ENCODE measurements at places on chromosomes 3 and 15.

DNA sequence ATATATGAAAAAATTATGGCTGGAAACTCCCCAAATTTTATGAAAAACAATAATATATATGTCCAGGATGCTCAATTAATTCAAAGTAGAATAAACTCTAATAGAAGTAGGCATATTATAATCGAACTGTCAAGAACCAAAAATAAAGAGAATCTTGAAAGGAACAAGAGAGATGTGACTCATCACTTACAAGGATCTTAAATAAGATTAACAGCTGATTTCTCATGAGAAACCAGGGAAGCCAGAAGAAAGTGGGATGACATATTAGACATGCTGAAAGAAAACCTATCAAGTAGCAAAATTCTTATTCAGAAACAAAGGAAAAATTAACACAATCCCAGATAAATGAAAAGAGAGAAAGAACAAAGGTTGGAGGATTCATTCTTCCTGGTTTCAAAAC, 66.8 kb downstream of the FAIM start:
- DNase-seq, result no peak

GRCh38 chr3:88219138-88219792, 69.5 kb downstream of the C3orf38 start:
- no peak for DNase-seq

DNA sequence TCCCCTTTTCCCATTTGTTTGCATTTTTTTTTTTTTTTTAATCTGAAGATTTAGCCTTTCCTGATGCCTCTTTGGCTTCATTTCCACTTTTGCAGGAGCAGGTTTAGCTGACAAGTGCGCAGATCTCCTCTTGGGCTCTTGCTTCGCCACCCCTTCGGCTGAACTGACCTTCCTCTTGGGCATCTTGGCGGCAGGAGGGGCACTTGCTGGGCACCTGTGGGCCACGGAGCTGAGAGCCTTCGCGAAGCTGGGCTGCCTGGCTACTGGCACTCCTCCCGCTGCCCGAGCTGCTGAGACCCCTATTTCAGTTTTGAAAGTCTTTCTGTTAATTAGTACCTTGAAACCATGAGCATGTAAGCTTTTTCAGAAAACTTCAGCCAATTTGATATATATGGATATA, 8.8 kb downstream of the ARL13B start:
- DNase-seq, result no peak

DNA sequence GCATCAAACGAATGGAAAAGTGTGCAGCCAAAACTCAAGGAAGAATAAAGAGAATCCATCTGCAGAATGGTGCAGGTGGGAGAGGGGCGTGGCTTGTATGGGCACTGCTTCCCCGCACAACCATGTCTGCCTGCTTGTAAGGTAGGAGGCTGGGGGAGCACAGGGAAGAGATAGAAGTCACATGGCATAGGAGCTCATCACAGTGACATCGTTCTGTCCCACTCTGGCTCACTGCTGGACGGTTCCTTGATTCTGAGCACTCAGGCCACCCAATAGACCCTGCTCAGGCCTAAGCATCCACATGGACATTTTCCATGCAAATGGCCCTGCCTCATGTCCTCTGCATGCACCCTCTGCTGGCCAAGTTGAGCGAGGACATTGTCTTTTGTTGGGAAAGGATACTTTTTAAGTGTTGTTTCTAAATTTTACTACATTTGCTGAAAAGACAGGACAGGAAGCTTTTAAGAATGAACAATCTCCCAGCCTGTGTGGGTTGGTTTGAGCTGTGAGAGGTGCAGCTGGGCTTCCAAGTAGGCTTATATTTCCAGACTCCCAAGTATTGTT, 3.1 kb downstream of the MYLK start:
- DNase-seq, result no peak

DNA sequence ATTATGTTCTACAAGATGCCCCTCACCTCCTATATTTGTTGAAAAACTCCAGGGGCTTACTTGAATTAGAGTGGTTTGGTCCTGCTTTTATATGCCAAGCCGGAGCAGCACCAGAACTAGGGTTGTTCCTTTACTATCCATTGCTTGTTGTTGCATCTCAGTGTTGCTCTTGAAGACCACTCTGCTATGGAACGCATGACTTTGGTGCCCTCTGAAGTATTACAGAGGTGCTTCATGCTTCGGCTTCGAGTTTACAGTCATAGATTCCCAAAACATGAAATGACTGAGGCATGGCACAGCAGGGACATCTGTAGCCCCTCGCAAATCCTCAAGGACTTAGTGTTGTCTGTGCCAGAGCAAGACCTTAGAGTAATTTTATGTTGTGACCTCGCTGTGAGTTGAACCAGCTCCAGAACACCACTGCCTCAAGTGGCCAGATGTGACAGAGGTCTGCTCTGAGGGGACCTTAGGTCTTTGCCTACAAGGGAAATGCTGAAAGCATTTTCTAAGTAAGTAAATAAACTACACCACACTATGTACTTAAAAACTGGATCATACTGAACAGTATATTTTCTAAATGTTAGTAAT, 67.2 kb upstream of the SIAH2 start:
- no peak for DNase-seq

DNA sequence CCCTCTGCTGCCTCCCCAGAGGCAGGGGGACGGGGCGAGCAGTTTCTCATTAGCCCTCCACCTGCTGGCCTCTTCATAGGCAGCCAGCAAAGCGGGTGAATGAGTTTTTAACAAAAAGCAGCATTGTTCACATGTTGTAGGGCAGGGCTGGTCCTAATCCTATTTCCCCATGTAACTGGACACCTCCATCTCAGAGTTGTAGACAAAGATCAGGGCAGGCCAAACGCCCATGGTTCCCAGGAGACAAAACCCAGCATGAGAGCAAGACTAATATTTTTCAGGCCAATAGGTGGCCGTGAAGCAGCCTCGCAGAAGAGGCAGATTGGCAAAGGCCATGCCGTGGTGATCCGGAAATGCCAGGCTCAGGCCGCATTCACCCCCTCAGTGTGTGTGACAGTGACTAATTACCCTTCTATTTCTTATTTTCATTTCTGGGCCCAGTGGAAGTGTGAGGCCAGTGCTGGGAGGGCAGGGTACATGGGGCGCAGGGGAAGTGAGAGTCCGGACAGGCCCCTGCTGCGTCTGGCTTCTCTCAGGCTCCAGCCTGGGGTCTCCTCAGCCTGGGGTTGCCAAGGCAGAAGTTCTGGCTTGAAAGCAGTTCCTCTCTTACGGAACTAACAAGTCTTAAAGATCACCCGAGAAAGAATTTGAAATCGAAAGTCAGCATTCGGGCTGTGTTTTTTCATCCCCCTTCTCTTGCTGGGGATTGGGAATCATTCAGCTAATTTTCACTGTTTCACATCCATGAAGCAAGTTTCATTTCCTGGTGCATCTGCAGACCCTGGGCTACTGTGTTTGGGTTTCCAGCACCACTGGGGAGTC, 64.8 kb downstream of the BOC start:
- no peak for DNase-seq

DNA sequence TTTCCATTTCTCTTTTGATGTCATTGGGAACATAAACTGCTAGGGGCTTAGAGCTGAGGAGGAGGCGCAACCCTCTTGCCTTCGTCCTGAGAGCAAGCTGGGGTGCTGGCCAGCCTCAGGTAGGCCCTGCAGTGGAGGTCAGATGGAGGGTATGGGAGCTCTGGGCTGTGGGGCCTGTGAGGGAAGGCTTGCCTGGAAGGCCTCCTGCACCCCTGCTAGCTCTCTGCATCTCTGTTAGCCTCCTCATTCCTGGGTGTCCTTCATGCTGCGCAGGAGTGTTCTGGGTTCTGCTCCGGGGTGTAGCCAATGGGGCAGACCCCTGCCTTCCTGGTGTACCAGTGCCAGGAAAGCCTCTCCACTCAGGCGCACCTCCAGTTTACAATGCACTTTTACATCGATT, 11.8 kb downstream of the GP5 start:
- no peak for DNase-seq

DNA sequence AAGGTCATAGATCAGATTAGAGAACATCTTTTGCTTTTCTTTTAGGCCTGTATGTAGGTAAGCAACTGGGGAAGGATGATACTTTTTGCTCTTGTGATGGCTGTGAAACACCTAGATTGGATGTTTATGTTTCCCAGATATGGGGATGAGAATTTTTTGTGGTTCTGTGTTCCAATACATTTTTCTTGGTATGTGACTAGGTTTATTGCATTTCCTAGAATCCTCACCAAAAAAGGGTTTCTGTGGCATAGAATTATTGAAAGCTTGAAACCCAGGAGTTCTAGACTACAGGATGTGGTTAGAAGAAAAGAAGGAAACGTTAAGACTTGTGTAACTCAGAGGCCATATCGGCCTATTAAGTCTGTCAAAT, 25.8 kb downstream of the OXNAD1 start:
- no peak for DNase-seq

- DNase-seq, result no peak
Measured at GRCh38 chr15:66840615-66841390, 138.8 kb downstream of the SMAD6 start.

GRCh38 chr3:129557548-129557894, 14.5 kb downstream of the H1-8 start:
- no peak for DNase-seq

- no peak for DNase-seq
Measured at GRCh38 chr15:42165106-42165505, 8.7 kb upstream of the PLA2G4F start.

- DNase-seq, result no peak
Measured at GRCh38 chr3:47082519-47082918, 81.4 kb downstream of the SETD2 start.

DNA sequence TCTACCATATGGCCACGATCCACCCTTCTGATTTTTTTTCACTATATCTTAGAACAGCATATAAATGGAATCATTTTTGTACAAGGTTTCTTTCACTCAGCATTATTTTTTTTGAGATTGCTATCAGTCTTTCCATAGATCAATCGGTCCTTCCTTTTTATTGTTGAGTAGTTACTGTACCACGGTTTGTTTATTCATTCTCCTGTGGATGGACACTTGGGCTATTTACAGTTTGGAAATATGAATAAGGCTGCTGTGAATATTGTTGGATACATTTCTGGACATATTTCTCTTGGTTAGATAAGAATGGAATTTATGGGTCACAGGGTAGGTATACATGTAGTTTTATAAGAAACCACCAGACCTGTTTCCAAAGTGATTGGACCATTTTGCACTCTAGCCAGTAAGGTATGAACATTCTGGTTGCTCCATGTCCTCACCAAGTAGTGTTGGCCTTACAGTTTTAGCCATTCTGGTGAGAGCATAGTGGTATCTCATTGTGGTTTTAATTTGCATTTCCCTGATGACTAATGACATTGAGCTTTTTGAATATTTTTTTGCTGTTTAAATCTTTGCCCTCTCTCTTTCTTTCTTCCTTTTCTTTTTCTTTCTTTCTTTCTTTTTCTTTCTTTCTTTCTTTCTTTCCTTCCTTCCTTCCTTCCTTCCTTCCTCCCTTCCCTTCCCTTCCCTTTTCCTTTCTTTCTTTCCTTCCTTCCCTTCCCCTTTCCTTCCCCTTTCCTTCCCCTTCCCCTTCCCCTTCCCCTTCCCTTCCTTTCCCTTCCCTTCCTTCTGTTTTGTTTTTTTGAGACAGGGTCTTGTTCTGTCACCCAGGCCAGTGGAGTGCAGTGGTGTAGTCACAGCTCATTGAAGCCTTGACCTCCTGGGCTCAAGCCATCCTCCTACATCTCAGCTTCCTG, 49.2 kb downstream of the LRRK1 start:
- peak; percentile 94 for DNase-seq

GRCh38 chr3:187012609-187013051, 82.3 kb downstream of the ST6GAL1 start:
- peak; percentile 43 for DNase-seq

- DNase-seq, result no peak
Measured at GRCh38 chr3:151382671-151383070, 1.9 kb downstream of the P2RY12 start.

DNA sequence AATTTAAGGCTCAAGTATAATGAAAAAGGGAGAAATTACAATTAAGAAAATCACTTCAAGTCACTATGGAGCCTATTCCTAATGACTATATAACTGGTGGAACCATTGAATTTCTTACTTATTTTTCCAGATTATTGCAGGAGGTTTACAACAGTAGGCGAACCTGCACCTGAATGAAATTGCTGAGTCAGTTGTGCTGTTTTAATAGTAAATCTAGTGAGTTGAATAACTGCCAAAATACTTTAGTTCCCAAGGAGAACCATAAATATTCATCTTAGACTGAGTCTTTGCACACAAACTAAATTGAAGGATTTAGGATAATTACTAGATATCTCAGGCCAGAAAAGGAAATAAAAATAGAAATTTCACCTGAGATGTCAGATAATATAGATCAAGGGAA, 1052.8 kb downstream of the NAALADL2 start:
- no peak for DNase-seq

DNA sequence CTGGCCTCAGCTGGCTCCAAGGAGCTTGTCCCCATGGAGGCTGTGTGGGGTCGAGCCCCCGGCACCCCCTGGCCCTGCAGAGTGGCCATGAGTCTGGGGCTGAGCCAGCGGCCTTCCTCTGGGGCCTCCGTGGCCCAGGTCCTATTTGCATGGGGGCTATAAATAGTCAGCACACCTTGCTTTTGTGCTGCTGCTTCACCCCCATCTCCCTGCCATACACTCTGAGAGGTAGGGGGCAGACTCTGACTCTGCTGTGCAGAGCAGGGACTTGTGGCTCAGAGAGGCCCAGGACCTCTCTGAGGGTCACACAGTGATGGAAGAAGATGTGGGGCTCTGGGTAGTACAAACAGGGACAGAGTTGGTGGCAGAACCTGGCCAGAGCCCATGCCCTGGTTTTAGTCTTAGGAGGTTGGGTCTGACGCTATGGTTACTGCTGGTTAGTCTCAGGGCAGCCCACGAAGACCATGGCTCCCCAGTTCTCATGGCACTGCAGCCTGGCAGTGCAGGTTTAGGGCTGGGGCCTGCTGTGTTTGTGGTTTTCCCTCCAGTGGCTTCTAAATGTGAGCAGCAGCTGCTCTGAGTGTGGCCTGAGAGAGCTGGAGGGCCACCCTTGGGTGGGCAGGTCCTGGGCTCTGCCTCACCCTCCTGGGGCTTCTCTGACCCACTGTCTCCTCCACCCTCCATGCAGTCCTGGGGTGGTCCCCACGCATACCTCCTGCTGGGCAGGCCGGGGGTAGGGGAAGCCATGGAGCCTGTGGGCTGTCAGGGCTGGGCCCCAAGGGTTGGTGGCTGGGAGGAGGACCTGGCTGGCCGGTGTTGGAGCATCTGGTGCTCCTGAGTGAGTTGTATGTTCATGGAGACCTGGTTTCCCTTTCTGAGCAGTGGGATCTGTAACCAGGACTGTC, 13.6 kb downstream of the PRKCD start:
- no peak for DNase-seq

- DNase-seq, result no peak
Measured at GRCh38 chr3:42721690-42722089, 19.1 kb upstream of the HHATL start.

DNA sequence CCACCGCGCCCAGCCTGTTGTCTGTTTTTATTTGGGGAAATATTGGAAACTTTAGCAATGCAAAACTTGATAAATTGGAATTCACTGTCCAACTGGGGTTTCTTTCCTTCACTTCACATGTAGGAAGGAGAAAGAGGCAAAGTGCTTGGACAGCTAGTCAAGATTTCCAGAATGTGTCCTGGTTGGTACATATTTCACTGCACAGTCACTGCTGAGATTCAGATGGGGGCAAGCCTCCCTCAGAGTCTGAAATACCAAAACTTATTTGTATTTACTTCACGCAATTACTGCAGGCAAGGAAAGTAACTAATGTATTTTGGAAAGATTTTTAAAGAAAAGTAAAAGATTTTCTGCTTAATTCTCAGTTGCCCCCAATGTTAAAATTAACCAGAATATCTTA, 21.0 kb downstream of the LRRC31 start:
- no peak for DNase-seq

GRCh38 chr3:164748626-164749025, 329.7 kb downstream of the SI start:
- peak; percentile 12 for DNase-seq
